ENCODE measurements at places on chromosomes 3 and 15.

- DNase-seq: no peak
- no peak overlapping the region for H3K27ac ChIP-seq
- peaks cover 7% of the 10 kb centered on the region for H3K4me1 ChIP-seq
- no peak overlapping the region for H3K4me3 ChIP-seq
- H3K36me3 ChIP-seq: no peaks in the 10 kb centered on the region
Observed at GRCh38 chr3:140467796-140468315, 210.0 kb upstream of the TRIM42 start.

- H3K27ac ChIP-seq: no peak overlapping the region
- H3K27me3 ChIP-seq: peaks cover 16% of the 10 kb centered on the region
- H3K36me3 ChIP-seq: no peaks in the 10 kb centered on the region
Observed at GRCh38 chr3:160154033-160154432, 71.2 kb upstream of the C3orf80 start.

GRCh38 chr3:186589856-186590579, 19.5 kb downstream of the DNAJB11 start:
- H3K27ac ChIP-seq: no peak overlapping the region
- H3K36me3 ChIP-seq: peaks cover 15% of the 10 kb centered on the region
- no peaks in the 10 kb centered on the region for H3K27me3 ChIP-seq
- H3K4me1 ChIP-seq: peaks cover 8% of the 10 kb centered on the region
- DNase-seq: no peak
- peak overlapping the region; percentile 19 for H3K4me3 ChIP-seq

DNA sequence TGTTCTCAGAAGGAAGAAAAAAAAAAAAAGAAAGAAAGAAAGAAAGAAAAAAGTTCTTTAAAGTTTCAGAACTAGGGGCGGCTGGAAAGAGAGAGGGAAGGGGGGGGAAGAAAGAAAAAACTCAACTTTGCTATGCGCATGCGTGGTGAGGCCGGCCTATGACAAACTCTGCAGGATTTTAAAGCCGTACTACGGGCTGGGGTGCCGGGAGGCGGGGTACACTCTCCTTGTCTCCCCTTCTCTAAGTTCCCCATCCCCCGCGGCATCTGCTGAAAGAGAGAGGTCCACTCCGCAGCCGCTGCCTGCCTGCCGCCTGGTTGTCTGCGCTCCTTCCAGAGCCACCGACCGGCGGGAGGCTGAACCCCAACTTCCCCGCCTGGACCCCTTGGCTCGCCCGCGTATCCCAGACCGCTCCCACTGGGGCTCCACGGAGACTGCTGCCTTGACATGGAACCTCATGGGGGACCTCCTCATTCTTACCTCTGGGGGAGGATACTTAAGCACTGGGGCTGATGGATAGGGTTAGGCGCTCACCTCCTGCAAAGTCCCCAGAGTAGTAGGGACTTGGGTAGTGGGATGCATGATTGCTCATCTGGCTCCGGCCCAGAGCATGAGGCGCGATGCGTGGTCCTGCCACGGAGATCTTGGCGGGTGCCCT, 1.4 kb upstream of the WNT5A start:
- peaks cover 72% of the 10 kb centered on the region for H3K27me3 ChIP-seq
- no peak for DNase-seq
- H3K27ac ChIP-seq: no peak overlapping the region

DNA sequence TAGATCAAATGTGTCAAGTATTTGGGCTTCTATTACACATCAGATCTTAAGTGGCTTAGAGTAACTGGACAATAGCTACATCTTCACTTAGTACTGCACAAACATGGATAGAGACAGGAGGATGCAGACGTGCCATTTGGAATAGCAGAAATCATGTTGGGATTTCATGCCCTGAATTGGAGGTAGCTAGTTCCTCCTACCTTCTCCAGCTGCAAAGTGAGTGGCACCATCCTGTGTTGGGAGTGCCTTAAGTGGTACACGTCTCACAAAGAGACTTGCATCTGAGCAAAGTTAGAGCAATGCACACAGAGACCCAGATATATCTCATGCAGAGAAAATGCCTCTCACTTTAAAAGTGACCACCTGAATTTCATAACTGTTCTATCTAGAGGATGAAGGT, 136.5 kb downstream of the SSR3 start:
- no peak overlapping the region for H3K4me3 ChIP-seq
- no peak overlapping the region for H3K27ac ChIP-seq
- H3K4me1 ChIP-seq: no peaks in the 10 kb centered on the region
- DNase-seq: no peak
- H3K36me3 ChIP-seq: no peaks in the 10 kb centered on the region

GRCh38 chr15:25848784-25849156, 14.4 kb downstream of the ATP10A start:
- H3K27ac ChIP-seq: no peak overlapping the region
- DNase-seq: no peak
- peak overlapping the region; percentile 88 for H3K4me3 ChIP-seq
- no peaks in the 10 kb centered on the region for H3K27me3 ChIP-seq

GRCh38 chr3:3066378-3066777, 43.8 kb downstream of the IL5RA start:
- H3K27ac ChIP-seq: no peak overlapping the region
- no peaks in the 10 kb centered on the region for H3K4me1 ChIP-seq
- H3K36me3 ChIP-seq: no peaks in the 10 kb centered on the region
- H3K4me3 ChIP-seq: no peak overlapping the region
- DNase-seq: no peak

- peak overlapping the region; percentile 75 for H3K27ac ChIP-seq
- peak overlapping the region; percentile 63 for H3K4me3 ChIP-seq
- peaks cover 6% of the 10 kb centered on the region for H3K4me1 ChIP-seq
- H3K36me3 ChIP-seq: peaks cover 2% of the 10 kb centered on the region
Observed at GRCh38 chr3:104291878-104292277, 1074.8 kb upstream of the ALCAM start.

Data from effector memory CD8-positive, alpha-beta T cell (primary cell).